Naive thymus-derived CD4-positive, alpha-beta T cell (primary cell): ENCODE measurements at places on chromosomes 2 and 18.

DNA sequence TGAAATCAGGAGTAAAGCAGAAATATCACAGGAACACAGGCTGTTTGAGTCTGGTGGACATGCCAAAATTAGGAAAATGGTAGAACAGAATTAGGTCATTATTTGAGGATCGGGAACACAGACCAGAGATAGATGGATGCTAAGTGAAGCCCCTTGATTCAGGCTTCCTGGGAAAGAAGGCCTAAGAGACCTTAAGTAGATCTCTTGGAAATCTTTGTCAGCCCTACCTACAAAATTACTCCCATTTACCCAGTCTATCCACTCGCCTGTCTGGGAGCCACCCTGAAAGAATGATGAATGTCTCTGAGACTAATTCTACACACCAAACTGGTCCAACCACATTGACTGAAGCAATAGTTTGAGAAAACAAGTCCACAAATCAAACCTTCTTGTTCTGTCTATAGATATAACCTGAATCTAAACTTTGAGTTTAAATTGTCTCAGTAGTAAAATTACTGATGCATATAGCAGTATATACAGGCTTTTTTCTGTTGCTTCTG, 36.6 kb upstream of the TANK start:
- no peak for DNase-seq
- H3K4me1 ChIP-seq = no peaks in the 10 kb centered on the region
- no peaks in the 10 kb centered on the region for H3K27me3 ChIP-seq
- H3K27ac ChIP-seq = no peak overlapping the region
- H3K4me3 ChIP-seq = no peak overlapping the region

DNA sequence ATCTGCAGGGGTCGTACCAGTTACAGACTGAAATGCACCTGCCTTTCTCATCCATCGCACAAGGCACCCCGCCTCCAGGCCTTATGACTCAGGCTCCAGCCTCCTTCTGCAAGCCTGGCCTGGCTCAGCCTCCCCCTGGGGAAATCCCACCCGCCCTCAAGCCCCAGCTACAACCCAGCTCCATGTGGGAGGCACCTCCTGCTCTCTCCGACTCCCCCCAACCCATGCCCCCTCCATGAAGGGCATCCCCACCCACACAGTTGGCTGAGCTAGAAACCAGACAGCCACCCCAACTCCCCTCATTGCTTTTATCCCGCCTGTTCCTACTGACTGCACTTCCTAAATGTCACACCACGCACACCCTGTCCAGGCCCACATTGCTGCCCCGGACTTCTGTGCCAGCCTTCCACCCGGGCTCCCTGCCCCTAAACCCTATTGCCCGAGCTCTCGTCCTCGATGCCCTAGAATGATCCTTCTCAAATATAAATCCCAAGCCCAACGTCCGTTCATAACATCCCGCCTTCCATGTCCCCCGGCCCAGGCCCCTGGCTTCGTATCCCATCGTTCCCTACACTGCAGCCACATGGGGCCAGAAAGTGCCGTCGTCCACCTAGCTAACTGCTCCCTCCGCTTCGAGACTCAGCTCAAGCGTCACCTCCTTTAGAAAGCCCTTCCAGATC, 9.9 kb downstream of the DNMT3A start:
- DNase-seq = no peak
- no peak overlapping the region for H3K4me3 ChIP-seq
- no peaks in the 10 kb centered on the region for H3K36me3 ChIP-seq
- H3K4me1 ChIP-seq = peaks cover 13% of the 10 kb centered on the region
- no peak overlapping the region for H3K27ac ChIP-seq
- no peaks in the 10 kb centered on the region for H3K27me3 ChIP-seq

GRCh38 chr2:76427452-76427851, 716.7 kb upstream of the GCFC2 start:
- H3K4me1 ChIP-seq = no peaks in the 10 kb centered on the region
- no peaks in the 10 kb centered on the region for H3K27me3 ChIP-seq
- no peak overlapping the region for H3K4me3 ChIP-seq
- no peak overlapping the region for H3K27ac ChIP-seq
- no peaks in the 10 kb centered on the region for H3K36me3 ChIP-seq

DNA sequence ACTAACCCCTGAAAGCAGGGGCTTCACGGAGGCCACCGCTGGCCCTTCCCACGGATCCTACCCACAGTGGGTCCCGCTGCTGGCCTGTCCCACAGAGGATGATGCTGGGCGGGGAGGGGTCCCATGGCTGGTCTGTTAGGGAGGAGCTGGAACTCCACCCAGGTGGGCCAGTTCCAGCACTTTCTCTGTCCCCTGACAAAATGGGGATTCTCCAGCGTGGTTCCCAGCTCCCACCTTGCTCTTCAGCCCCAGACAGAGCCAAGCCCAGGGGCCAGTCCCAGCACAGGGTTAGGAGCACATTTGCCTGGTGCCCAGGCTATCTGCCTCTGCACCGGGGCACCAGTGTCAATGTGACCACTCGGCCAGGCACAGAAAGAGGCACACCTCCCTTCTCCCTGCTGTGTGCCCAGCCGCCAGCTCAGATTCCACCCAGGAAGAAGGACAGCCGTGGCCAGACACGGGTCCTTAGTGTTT, 50.0 kb downstream of the ANKMY1 start:
- H3K4me3 ChIP-seq = no peak overlapping the region
- H3K4me1 ChIP-seq = no peaks in the 10 kb centered on the region
- no peaks in the 10 kb centered on the region for H3K36me3 ChIP-seq
- no peaks in the 10 kb centered on the region for H3K27me3 ChIP-seq
- no peak overlapping the region for H3K27ac ChIP-seq

GRCh38 chr2:30287190-30287840, 56.0 kb downstream of the LBH start:
- H3K27me3 ChIP-seq = no peaks in the 10 kb centered on the region
- no peak for DNase-seq
- H3K36me3 ChIP-seq = no peaks in the 10 kb centered on the region

- DNase-seq = no peak
- H3K4me1 ChIP-seq = peaks cover 11% of the 10 kb centered on the region
- H3K4me3 ChIP-seq = no peak overlapping the region
- no peaks in the 10 kb centered on the region for H3K27me3 ChIP-seq
- H3K36me3 ChIP-seq = peaks cover 5% of the 10 kb centered on the region
- no peak overlapping the region for H3K27ac ChIP-seq
Observed at GRCh38 chr2:27991146-27991545, 100.6 kb downstream of the BABAM2 start.

DNA sequence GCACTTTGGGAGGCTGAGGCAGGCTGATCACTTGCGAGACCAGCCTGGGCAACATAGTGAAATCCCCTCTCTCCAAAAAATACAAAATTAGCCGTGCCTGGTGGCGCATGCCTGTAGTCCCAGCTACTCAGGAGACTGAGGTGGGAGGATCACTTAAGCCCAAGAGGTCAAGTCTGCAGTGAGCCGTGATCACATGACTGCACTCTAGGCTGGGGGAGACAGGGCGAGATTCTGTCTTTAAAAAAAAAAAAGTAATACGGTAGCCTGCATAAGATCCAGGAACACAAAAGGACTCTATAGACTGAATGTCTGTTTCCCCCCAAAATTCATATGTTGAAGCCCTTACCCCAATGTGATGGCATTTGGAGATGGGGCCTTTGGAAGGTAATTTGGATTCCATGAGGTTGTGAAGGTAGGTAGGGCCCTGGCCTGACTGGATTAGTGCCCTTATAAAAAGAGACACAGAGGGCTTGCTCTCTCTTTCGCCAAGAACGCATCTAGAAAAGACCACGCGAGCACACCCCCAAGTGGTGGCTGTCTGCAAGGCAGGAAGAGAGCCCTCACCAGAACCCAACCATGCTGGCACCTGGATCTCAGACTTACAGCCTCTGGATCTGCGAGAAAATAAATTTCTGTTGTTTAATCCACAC, 17.0 kb downstream of the MBOAT2 start:
- no peak overlapping the region for H3K4me3 ChIP-seq
- peaks cover 4% of the 10 kb centered on the region for H3K27me3 ChIP-seq
- H3K27ac ChIP-seq = no peak overlapping the region
- no peaks in the 10 kb centered on the region for H3K4me1 ChIP-seq

GRCh38 chr2:151981886-151982285, 117.0 kb downstream of the CACNB4 start:
- H3K27ac ChIP-seq = no peak overlapping the region
- no peaks in the 10 kb centered on the region for H3K27me3 ChIP-seq
- no peaks in the 10 kb centered on the region for H3K4me1 ChIP-seq
- H3K36me3 ChIP-seq = no peaks in the 10 kb centered on the region

- no peaks in the 10 kb centered on the region for H3K27me3 ChIP-seq
- no peaks in the 10 kb centered on the region for H3K36me3 ChIP-seq
- no peaks in the 10 kb centered on the region for H3K4me1 ChIP-seq
- no peak overlapping the region for H3K4me3 ChIP-seq
Observed at GRCh38 chr2:72940361-72940760, 23.0 kb downstream of the EMX1 start.

GRCh38 chr2:72454189-72454588, 306.5 kb upstream of the CYP26B1 start:
- H3K36me3 ChIP-seq = no peaks in the 10 kb centered on the region
- no peaks in the 10 kb centered on the region for H3K27me3 ChIP-seq
- no peak overlapping the region for H3K27ac ChIP-seq
- H3K4me3 ChIP-seq = no peak overlapping the region
- DNase-seq = no peak

GRCh38 chr18:39302481-39302880, 1736.9 kb upstream of the CELF4 start:
- H3K27me3 ChIP-seq = no peaks in the 10 kb centered on the region
- H3K4me1 ChIP-seq = no peaks in the 10 kb centered on the region
- H3K36me3 ChIP-seq = no peaks in the 10 kb centered on the region

- H3K27ac ChIP-seq = peak overlapping the region; percentile 85
- peaks cover 68% of the 10 kb centered on the region for H3K36me3 ChIP-seq
- no peaks in the 10 kb centered on the region for H3K27me3 ChIP-seq
- peaks cover 10% of the 10 kb centered on the region for H3K4me1 ChIP-seq
- peak; percentile 21 for DNase-seq
- H3K4me3 ChIP-seq = peak overlapping the region; percentile 67
Observed at GRCh38 chr2:27379836-27380625, 503 bp downstream of the ZNF513 start.

- no peaks in the 10 kb centered on the region for H3K27me3 ChIP-seq
- H3K27ac ChIP-seq = peak overlapping the region; percentile 95
- DNase-seq = no peak
Observed at GRCh38 chr18:63421514-63421913, 762 bp downstream of the VPS4B start.

GRCh38 chr2:40851661-40852060, 399.8 kb upstream of the SLC8A1 start:
- H3K36me3 ChIP-seq = no peaks in the 10 kb centered on the region
- DNase-seq = no peak
- no peaks in the 10 kb centered on the region for H3K4me1 ChIP-seq
- H3K4me3 ChIP-seq = no peak overlapping the region
- H3K27me3 ChIP-seq = no peaks in the 10 kb centered on the region
- no peak overlapping the region for H3K27ac ChIP-seq

- no peak overlapping the region for H3K27ac ChIP-seq
- H3K4me3 ChIP-seq = no peak overlapping the region
- H3K4me1 ChIP-seq = peaks cover 5% of the 10 kb centered on the region
- peaks cover 7% of the 10 kb centered on the region for H3K36me3 ChIP-seq
- H3K27me3 ChIP-seq = no peaks in the 10 kb centered on the region
- DNase-seq = no peak
Observed at GRCh38 chr2:26363323-26363722, 16.7 kb upstream of the ADGRF3 start.

DNA sequence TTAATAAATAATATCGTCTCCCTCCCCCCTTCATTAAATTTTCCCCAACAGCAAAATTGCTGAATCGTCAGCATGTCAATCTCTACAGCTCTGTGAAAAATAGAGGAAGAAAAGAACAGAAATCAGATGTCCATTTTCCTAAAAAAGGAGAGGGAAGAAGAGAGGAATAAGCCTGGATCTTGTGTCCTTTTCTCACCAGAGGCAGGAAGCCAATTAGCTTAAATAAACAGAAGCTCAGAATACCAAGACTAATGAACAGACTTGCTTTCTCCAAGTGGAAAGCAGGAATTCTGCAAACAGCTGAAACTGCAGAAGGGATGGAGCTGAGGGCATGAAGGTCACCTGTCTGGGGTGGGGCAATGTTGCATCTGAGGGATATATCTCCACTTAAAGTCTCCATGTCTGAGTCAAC, 265.7 kb downstream of the CCDC85A start:
- DNase-seq = no peak
- no peaks in the 10 kb centered on the region for H3K4me1 ChIP-seq
- H3K36me3 ChIP-seq = no peaks in the 10 kb centered on the region
